ENCODE measurements at places on chromosomes 12 and 14.

- DNase-seq: no peak
Observed at GRCh38 chr12:48994224-48995085, 4.7 kb downstream of the DDN start.

GRCh38 chr12:127108360-127109215 is 1158.4 kb upstream of the TMEM132C start:
- peak; percentile 81 for DNase-seq

DNA sequence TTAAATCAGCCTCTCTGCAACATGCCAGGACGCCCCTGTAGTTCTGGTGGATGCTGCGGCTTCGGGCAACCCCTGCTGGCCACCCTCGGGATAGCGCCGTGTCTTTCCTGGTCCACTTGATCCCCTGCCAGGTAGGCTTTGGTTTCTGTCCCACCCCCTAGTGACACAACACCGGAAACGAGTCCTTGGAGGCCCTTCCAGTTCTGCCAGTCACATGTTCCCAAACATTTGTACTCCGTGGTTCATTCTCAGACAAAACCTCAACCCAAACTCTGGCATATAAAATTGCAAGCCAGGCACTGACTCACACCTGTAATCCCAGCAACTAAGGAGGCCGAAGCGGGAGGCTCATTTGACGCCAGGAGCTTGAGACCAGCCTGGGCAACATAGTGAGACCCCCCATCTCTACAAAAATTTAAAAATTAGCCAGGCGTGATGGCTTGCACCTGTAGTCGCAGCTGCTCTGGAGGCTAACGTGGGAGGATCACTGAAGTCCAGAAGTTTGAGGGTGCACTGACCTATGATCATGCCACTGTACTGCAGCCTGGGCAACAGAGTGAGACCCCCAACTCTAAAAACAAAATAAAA is 37.0 kb downstream of the RASAL1 start:
- DNase-seq: peak; percentile 96

GRCh38 chr12:5518584-5519365 is 86.9 kb downstream of the NTF3 start:
- no peak for DNase-seq

DNA sequence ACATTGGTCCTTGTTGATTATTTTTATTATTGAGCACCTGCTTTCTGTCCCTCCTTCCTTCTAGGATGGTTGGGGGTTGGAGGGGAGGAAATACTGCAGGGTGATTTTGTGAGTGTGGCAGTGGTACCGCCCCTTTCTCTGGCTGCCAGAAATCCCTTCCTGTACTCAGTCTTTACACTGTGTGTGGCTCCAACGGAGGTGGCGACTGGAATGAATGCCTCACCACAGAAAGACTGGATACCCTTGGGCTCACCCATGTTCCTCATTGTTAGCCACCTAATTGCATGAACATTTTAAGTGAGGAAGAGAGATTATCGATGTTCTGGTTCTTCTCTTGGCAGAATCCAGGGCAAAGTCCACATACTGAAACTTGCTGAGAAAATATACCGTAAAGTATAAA is 272.0 kb upstream of the E2F7 start:
- DNase-seq: no peak

DNA sequence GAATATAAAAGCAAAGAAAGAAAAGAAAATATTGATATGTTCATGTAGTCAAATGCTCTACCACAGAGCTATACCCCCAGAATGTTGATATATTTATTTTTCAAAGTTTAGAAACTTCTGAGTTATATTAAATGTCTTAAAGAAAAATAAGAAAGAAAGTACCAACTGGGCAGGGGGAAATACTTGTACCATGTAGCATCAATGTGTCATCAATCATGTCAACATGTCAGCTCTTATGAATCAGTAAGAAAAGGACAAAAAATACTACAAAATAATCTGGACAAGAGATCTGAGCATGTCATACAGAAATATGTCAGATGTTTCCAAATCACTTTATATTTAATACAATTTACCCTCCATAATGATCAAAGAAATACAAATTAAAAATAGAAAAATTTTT is 595.1 kb upstream of the ATP2B1 start:
- no peak for DNase-seq

- DNase-seq: peak; percentile 53
Observed at GRCh38 chr14:77457115-77457521, 283 bp downstream of the VIPAS39 start.

- DNase-seq: no peak
Observed at GRCh38 chr12:38872561-38872960, 32.8 kb downstream of the CPNE8 start.

GRCh38 chr12:12265571-12266388 is 1.1 kb downstream of the LRP6 start:
- DNase-seq: peak; percentile 39

GRCh38 chr14:68293404-68293803 is 473.8 kb downstream of the RAD51B start:
- no peak for DNase-seq

- no peak for DNase-seq
Observed at GRCh38 chr12:29024117-29024516, 125.0 kb upstream of the FAR2 start.

DNA sequence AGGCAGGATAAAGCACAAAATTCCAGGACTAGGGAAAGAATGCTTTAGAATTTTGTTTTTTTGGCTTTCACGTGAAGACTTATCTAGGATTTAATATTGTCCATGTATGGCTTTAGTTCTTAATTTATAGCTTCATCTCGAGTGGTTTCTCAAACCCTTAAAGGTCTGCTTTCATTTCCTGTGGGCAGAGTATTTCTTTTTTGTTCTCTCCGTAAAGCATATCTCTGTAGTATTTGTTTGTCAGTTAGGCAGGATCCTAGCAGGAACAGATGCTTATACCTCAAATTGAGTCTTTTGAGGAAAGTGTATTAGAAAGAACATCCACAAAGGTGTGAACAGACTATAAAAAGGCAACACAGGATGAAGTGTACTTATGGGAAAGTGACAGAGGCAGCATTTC is 697.1 kb upstream of the SEL1L start:
- no peak for DNase-seq

DNA sequence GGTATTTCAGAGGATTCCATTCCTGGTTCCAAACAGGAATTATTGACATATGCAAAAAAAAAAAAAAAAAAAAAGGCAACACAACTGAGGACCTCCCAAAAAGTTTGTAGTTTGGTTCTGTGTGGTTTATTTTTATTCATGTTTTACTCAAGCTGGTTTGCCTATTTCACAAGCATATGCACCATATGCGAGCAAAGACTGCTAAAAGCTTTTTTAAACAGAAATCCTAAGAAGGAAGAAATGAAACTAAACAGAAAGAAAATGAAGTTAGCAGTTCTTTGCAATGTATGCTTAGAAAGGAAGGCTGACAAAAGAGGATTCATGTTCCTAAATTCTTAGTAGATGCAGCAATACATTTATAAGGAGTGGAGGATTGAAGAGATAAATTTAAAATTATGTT is 487.6 kb upstream of the FLRT2 start:
- no peak for DNase-seq

GRCh38 chr12:76049575-76050251 is 18.1 kb upstream of the PHLDA1 start:
- no peak for DNase-seq

- DNase-seq: no peak
Observed at GRCh38 chr12:131861261-131862083, 33.0 kb upstream of the ULK1 start.

DNA sequence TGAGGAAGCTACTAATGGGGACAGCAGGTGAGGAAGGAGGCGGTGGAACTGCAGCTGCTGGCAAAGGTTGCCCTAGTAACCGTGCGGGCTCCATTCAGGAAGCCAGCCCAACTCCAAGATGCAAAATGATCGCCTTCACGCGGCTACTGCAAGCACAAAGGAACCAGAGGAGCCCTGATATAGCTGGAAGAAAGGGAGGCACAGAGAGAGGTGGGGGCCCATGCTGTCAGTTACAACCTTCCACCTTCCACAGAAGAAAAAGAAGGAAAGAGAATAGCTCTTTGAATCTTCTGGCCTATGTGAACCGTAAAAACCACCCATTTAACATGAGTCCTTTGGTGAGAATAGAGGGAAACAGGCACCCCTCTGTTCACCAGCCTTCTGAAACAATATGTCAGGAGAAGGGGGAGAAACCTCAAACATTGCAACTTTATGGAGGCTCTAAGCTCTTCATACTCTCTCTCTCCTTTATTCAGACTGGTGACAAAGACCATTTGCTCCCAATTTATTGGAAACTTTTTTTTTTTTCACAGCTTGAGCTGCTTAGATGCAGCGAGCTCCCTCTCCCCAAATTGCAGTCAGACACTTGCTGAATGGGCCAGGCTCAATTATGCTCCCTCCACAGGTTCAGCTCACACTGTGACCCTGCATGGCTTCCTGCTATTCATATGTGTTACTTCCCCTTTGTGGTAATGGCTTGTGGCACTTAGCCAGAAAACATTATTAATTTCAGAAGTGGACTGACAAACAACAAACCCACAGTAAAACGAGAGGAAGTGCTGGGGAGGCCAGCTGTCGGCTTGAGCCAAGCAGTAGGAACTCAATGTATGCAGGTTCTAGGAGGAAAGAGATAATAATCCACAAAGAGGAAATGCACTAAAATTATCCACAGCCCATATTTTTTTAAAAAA is 6.2 kb downstream of the DUSP6 start:
- no peak for DNase-seq

- no peak for DNase-seq
Observed at GRCh38 chr12:111624540-111624939, 25.4 kb upstream of the ATXN2 start.

GRCh38 chr12:32742133-32742532 is 13.6 kb downstream of the YARS2 start:
- no peak for DNase-seq

DNA sequence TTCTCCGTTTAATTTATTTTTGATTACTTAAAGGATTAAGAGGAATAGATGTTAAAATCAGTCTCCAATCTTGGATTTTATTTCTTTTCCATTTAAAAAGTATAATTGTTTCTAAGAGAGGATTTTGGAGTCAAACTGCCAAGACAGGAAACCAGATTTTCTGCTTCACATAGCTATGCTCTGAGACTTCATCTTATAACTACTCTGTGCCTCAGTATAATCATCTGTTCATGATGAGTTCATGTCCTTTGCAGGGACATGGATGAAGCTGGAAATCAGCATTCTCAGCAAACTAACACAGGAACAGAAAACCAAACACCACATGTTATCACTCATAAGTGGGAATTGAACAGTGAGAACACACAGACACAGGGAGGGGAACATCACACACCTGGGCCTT is 9.0 kb upstream of the TAS2R31 start:
- no peak for DNase-seq

DNA sequence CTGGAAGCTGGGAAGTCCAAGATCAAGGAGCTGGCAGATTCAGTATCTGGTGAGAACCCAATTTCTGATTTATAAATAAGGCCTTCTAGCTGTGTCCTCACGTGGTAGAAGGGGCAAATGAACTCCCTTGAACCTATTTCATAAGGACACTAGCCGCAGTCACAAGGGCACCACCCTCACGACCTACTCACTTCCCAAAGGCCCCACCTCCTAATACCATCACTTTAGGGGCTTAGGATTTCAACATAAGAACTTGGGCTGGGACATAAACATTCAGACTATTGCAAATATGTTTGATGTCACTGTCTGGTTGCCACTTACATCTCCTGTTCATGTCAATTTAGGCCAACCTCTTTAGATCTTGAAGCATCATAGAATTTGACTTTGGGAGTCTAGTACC is 10.8 kb upstream of the CNIH1 start:
- DNase-seq: no peak

DNA sequence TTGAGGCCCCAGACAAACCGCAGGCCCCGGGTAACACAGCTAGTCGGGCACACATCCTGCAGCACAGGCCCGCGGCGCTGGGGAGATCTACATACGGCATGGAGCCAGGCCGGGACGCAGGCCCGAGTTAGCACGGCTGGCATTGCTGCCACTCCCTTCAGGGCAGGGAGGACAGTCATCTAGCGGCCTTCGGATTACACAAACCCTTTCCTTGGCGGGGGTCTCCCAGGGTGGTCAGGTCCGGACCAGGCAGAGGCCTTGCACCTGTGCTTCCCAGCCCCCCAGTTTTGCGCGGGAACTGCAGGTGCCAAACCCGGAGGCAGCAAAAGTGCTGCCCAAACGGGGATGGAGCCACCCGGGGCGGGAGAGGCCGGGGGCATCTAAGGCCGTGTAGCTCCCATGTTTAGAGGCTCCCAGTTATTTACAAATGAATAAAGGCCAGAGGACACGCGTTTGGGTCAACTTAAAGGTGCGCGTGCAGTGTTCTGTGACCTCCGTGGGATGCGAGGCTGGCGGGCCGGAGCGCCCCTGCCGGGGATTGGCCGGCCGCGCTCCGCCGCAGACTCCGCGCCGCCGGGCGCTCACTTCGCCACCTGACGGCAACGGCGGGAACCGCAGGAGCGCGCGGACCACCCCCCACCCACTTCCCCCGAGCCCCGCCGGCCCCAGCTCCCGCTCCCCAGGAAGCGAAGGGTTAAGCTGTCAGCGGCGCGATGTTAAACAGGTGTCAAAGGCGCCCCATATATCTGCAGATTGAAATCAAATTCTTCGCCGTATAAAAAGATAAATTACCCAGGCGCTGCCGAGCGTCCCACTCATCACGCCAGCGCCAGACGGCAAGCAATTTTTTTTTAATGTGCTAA is 18.1 kb downstream of the VSX2 start:
- peak; percentile 37 for DNase-seq

DNA sequence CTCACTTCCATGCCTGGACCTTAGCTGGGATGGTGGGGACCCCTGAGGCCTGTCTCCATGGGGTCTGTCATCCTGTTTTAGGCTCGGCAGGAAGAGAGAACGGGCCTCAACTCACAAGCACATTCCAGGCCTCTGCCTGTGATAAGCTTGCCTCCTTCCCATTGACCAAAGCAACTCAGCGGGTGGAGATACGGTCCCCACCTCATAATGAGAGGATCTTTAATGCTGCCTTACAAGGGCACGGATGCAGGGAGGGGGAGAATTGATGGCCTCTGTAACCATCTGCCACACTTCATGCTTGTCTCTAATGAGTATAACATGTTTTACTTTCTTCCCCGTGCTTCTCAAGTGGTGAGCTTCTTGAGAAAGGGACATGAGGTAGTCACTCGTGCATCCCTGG is 50.0 kb downstream of the GLT1D1 start:
- DNase-seq: no peak

- no peak for DNase-seq
Observed at GRCh38 chr14:33948869-33949408, 1.9 kb downstream of the EGLN3 start.

- no peak for DNase-seq
Observed at GRCh38 chr14:53494587-53494986, 341.5 kb upstream of the DDHD1 start.

GRCh38 chr12:85155791-85156190 is 119.6 kb downstream of the LRRIQ1 start:
- peak; percentile 73 for DNase-seq

- no peak for DNase-seq
Observed at GRCh38 chr14:71645656-71646055, 286.6 kb upstream of the RGS6 start.

- no peak for DNase-seq
Observed at GRCh38 chr14:87283547-87283946, 709.4 kb downstream of the GALC start.

Data from ACHN (cell line).